NCI-H774 (cell line): ENCODE measurements at places on chromosomes 12 and 14.

DNA sequence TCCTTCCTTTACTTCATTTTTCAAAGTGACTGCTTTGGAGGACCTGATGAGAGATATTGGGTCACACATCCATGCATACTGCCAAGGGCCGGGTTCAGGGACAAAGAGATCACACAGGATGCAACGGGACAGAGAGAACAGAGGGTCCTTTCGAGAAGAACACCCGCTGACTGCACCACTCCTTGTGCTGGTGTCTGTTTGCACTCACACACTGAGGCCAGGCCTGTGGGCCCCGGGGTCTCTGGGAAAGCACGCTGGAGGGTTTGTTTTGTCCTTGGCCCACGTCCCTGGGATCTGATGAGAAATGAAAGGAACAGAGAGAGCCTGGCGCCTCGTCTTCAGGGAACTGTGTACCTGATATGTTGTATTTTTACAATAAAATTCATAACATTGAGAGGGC is 42.2 kb downstream of the PAH start:
- no peak for DNase-seq

DNA sequence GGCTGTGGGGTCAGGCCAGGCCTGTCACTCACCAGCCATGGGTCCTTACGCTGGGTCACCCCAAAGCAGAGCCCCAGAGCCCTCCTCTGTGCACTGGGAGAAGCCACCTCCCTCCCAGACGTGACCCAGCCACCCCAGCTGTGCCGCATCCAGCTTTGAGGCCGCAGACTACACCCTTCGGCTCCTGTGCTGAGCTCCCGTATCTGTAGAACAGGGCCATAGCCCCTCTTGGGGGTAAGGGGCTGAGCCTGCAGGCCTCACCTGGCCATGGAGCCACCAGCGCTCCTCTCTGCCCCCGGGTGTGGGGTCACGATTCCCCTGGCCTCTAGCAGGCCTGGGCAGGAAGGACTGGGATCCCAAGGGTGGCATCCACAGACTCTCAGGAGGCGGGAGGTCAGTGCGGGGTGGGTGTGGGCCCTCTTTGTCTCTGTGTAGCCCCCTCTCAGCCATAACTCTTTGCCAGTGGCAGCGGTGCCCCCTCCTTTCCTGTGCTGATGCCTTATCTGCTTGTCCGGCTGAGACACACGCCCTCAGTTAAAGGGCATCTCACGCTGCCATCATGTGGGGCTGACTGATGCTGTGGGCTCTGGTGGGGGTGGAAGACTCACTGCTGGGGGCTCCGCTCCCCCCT is 16.3 kb downstream of the ASPG start:
- DNase-seq, result no peak

DNA sequence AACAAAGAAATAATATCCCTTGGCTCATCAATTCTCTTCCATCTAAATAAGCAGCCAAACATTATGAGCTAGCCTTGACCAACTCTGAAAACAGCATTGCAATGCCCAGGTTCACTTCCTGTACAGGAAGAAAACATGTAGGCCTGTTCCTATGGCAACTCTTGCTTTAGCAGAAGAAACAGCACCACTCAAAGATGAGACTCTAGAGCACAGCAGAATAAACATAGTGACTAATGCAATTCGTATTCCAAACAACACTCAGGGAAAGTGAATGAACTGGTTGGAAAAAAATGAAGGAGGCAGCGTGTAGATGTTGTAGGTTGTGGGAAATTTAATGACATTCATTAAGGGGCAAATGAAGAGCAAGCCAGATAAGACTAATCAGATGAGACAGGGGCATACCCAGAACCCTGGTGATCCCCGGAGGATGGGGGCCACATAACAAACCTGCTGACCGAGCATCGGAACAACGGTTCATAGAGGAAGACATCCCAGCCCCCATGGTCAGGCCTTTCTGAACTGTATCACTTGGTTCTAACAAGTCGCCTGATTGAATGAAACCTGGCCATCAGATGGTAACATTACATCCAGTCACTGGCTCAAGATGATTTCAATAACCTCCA is 9.0 kb downstream of the ARHGDIB start:
- peak; percentile 5 for DNase-seq

DNA sequence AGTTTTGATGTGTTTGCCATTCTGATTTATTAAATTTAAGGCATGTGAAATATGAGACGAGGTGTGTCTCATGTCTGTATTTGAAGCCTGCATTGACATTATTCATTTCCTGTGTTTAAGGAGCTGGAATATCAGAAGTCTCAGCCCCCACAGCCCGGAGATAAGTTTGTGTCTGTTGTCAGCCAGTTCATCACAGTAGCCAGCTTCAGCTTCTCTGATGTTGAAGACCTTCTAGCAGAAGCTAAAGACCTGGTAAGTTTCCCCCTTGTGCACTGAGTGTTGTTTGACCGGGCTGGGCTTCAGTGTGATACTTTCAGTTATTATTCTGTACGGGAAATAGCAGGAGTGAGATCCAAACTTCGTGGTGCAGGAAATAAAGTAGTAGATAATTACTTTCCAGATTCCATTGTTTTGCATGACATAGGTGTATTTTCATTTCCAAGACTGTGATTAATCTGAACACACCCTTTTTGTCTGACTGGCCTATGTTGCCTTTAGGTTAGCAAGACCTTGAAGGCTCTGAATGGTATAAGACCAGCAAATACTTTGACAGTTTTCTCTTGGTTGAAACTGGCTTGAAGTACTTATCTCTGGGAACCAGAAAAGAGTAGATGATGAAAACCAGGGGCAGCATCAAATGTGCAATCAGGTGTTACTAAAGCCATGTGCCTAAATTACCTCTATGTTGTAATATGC is 101.5 kb downstream of the GPR135 start:
- DNase-seq, result no peak

GRCh38 chr12:110688446-110689280 is at the start of gene HVCN1:
Gene HVCN1 (minus strand): TSS chr12:110689115. CDS start chr12:110683245, 5,870 bp downstream.
- no peak for DNase-seq

DNA sequence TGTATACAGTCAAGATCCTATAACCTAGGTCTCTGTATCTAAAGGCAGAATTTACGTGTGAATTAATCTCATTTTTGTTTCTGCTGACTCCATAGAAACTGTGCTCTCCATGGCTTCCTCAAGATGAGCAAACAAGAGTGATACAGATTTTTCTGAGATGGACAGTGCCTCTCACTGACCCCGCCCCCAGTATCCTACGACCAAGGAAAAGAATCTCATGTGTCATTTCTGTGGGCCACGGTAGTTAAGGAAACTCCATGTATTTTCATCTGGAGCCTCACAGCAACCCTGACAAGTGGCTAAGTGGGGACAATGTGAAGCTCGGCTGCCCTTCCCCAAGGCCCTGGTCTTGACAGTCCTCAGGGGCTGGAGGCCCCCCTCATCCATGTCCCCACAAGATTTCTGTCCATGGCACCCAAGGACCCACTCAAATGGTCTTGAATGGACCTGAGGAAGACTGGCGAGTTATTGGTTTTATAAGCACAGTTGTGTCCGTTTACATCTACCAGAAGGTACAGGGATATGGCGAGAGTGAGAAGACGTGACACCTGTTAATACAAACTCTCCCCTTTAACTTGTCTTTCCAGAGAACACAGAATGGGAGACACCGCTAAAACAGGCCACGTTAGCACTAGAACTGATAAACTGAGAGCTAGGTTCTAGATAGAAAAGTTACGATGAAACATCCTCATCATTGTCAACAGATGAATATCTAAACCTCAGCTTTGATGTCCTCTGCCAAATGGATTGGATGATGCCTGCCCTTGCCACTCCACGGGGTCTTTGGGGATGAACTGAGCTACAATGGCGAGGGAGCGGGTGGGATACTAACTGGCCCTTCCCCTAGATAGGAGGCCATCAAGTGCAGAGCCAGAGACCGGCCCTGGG is 108.4 kb upstream of the EGLN3 start:
- no peak for DNase-seq

GRCh38 chr12:91267039-91267438 is 84.4 kb upstream of the DCN start:
- no peak for DNase-seq

GRCh38 chr12:115338566-115339294 is 654.8 kb upstream of the TBX3 start:
- DNase-seq, result no peak

DNA sequence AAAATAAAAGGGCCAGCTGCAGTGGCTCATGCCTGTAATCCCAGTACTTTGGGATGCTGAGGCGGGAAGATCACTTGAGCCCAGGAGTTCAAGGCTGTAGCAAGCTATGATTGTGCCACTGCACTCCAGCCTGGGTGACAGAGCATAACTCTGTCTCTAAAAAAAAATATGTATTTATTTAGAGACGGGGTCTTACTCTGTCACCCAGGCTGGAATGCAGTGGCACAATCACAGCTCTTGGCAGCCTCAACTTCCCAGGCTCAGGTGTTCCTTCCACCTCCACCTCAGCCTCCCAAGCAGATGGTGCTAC is 179.3 kb upstream of the ATF7IP start:
- DNase-seq, result no peak

- DNase-seq, result no peak
Measured at GRCh38 chr12:39830171-39830570, 210.6 kb upstream of the ABCD2 start.

DNA sequence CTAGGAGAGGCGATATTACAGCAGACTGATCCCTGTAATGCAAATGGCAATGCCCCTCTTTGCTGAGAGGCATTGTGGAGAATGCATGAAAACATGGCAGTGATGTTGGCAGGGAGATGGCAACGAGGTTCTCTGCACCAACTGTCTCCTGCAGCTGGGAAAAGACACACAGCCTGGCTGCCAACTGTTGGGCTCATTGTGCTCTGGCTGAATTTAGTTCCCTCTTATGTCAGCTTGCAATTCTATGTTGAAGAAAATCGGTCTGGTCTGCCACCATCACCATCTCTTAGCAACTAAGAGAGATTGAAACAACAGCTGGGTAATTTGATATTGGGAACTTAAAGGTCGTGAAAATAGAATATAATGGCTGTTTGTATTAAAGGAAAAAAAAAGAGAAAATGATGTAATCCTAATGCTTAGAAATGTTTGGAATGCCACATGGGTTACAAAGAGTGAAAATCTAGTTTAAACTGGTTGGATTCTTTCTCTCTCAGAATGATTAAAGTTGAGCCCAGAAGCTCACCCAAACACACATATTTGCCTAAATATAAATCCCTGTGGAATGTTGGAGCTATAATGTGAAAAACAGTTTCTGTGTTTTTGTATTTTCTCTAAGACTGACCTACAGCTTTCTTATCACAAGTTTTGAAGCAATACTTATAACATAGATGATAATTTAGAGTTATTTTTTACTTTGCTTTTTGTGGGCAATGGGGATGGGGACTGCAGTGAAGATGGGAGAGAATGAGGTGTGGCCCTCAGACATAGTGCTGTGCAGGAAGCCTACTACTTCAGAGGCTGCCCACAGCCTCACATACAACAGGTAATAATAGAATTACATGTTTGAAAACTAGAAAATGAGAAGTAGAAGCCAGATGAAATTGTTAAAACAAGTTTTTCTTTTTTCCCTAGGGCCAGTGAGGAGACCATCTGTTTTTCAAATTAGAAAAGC is 143.7 kb downstream of the AKAP6 start:
- DNase-seq, result no peak

DNA sequence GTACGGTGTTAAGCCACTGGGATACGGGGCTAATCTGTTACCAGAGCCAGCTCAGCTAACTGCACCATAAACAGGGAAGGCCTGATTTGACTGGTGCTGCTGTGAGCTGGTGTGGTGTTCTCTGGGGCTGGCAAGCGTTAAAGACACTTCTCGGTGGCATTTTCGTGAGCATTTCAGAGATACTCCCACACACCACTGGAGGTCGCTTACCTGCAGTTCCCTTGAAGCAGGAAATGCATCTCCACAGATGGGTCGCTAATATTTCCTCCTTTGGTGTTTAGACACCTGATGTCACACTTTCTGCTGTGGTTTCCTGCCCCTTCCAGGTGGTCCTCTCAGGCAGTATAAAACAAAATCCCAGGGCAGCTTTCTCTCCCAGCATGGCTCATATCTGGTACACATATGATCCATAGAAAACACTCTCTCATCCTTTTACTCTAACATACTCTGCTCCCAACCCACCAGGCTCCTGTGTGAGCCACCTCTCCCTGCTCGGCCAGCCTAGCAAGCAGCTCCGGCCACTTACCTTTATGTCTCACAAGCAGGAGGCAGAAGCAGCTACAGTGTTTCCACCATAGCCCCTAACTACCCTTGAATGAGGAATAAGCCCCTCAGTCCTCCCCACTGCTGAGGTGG is 129.9 kb upstream of the GRIN2B start:
- DNase-seq, result no peak

- DNase-seq, result no peak
Measured at GRCh38 chr12:29066011-29066588, 83.0 kb upstream of the FAR2 start.

DNA sequence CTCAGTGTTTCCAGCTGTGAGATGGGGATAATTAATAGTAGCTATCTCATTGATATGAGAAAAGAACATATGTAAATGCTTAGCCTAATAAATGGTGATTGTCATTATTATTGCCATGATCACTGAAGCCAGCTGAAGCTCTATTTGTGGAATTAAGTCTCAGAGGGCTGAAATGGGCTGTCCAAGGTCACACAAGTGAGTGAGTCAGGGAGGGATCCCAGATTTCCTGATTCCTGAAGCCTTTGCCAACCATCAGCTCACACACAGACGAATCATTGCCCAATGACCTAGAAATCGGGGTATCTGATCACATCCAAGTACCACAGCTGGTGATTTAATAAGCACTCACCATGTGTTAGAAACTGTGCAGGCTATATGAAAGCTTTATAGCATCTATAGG is 21.6 kb upstream of the TMEM229B start:
- DNase-seq, result no peak

- DNase-seq, result no peak
Measured at GRCh38 chr14:76784881-76785280, 23.6 kb downstream of the VASH1 start.

DNA sequence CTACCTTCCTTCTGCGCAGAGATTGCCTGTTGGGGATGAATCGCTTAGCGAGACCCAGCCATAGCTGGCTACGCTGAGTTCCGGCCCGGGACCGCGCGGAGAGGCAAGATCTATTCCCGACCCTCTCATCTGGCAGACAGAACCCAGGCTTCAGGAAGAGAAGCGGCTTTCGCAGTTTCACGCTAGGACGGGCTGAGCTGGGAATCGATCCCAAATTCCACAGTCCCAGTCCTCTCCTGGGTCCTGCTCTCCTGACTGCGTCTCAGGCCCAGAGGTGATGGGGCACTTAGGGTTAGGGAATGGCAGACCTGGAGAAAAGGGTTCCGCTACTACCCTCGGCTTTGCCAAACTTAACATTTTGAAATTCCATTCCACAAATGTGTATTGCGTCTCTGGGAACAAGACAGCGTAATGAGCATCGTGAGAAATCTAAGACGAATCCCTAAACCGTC is 2.8 kb downstream of the PTPN21 start:
- no peak for DNase-seq

DNA sequence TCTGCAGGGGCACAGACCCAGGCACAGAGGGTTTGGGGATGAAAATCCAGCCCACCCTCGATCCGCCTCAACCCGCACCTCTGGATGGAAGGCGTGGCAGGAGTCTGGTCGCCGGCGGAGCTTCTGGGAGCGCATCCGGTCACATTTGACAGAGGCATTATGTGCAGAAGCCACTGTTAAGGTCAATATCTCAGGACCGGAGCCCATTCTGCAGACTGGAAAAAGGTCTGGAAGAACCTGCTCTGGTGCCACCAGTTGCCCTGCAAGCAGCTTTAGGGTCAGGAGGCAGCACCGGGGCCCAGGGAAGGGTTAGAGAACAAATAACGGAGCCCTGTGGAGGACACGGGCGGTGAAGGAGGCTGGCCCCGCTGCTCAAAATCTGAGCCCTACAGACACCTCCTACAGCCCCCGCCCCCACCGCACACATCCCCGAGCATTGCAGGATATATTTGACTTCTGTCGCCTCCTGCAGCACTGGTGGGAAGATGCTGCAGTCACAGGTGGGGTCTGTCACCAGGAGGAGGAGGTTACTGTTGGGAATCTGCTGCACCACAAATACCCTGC is 25.1 kb upstream of the LRTM2 start:
- no peak for DNase-seq
